ENCODE measurements at places on chromosomes 4 and X.

- no peak for DNase-seq
Observed at GRCh38 chrX:47644557-47645091, 5.7 kb downstream of the ELK1 start.

GRCh38 chr4:110637408-110638088 is 14.7 kb upstream of the PITX2 start:
- no peak for DNase-seq

DNA sequence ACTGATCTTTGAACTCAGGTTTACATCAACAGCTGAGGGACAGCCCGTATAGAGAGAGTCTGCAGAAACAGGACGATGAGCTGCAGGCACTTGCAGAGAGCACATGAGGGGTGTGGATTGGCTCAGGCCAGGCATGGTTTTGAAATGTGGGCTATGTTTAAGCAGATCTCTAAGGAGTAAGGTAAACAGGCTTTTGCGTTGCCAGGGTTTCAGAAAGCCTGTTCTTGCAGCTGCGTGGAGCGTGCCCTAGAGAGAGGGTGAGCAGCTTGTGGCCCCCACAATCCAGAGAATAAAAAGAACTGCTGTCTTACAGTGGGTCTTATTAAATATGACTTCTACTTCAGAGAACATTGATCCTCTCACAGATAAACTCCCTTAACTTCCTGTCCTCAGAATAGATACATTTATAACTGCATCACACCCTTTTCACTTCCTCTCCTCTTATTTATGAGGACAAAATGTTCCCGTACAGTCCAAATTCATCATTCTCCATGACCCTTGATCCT is 64.1 kb downstream of the TMA16 start:
- peak; percentile 67 for DNase-seq

DNA sequence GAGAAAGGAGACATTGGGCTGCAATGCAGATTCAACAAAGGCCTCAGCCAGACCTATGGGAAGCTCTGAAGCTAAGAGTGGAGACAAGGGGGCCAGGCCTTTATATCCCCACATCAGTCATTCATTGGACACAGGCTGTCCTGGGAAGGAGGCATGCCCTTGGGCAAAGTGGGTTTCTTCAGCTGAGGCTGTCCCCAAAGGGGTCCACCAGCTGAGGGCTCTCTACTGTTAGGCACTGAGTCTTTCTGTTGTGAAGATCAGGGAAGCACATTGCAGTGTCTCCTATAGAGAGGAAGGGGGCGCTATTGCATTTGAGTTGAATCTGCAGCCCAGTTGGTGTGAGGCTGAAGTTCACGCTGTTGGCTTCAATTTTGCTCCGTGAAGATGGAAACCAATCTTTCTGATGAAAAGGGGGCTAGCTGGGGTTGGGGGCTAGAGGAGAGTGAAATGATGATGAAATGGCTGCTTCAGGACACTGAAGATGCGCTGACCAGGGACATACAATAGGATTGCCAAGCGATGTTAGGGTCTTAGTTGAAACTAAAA is 48.0 kb downstream of the SLC25A5 start:
- DNase-seq: no peak

DNA sequence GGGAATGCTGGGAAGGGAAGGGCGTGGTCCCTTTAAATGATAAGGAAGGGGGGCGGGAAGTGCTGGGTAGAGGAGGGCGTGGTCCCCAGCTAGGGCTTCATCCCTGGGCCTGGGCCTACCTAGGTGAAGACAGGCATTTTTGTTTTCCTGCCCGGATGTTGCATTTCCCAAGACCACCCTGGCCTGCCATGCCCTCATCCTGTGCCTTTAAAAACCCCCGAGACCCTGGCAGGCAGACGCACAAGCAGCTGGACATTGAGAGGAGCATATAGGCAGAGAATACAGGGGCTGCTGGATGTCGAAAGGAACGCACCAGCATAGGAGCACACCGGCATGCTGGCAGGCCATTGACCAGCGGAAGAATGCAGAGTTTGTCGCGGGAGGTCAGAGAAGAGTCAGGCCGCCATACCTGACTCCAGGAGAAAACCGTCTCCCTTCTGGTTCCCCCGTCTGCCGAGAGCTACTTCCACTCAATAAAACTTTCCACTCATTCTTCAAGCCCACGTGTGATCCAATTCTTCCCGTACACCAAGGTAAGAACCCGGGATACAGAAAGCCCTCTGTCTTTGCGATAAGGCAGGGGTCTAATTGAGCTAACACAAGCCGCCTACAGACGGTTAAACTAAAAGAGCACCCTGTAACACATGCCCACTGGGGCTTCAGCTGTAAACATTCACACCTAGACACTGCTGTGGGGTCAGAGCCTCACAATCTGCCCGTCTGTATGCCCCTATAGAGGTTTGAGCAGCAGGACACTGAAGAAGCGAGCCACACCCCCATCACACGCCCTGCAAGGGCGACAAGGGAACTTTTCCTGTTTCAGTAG is 2.9 kb upstream of the AGA start:
- no peak for DNase-seq

- no peak for DNase-seq
Observed at GRCh38 chr4:40369437-40370274, 34.5 kb downstream of the CHRNA9 start.

DNA sequence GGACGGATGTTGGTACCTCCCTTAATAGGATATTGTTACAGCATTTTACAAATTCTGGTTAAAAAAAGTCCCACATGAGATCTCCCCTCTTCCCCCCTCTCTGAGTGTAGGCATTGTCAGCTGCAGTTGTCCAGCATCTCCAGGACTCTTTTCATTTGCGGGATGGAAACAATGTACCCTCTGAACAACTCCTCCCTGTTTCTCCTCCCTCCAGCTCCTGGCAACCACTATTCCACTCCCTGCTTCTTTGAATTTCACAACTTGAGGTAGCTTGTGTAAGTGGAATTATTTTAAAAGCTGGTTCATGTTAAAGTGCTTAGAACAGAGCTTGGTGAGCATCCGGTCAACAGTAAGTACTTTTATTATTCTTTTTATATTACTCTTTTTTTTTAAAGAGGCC is 69.8 kb downstream of the TBL1X start:
- no peak for DNase-seq

DNA sequence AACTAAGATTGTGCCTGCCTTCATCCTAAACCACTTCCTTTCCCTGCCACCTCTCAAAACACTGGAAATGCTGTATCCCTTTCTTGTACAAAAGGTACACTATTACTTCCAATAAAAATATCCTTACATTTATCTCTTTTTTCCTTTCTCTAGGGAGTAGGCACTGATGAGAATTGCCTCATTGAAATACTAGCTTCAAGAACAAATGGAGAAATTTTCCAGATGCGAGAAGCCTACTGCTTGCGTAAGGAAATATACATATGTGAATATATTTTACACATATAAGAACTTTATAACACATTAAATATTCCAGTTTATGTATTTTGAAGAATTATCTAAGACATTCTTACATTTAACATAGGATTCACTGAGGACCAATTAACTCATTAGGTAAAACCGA is 71.7 kb downstream of the ANXA10 start:
- no peak for DNase-seq

- no peak for DNase-seq
Observed at GRCh38 chr4:183783991-183784553, 121.0 kb upstream of the STOX2 start.

DNA sequence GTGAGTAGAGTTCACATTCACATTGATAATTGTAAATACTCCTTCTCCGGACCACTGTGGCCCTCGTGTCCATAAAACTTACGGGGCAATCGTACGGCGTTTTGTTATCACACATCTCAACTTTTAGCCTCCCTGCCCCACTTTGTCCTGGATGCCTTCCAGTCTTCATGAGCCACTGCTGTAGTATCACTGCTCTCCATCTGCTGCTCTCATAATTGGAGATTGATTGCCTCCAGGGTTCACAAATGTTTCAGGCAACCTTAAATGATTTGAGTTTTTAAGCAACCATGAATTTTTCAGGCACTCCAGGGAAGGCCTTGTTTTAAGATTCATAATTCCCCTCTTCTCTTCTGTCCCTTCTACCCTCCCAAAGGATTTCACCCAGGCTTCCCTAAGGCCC is 28.4 kb downstream of the ALPK1 start:
- DNase-seq: no peak

DNA sequence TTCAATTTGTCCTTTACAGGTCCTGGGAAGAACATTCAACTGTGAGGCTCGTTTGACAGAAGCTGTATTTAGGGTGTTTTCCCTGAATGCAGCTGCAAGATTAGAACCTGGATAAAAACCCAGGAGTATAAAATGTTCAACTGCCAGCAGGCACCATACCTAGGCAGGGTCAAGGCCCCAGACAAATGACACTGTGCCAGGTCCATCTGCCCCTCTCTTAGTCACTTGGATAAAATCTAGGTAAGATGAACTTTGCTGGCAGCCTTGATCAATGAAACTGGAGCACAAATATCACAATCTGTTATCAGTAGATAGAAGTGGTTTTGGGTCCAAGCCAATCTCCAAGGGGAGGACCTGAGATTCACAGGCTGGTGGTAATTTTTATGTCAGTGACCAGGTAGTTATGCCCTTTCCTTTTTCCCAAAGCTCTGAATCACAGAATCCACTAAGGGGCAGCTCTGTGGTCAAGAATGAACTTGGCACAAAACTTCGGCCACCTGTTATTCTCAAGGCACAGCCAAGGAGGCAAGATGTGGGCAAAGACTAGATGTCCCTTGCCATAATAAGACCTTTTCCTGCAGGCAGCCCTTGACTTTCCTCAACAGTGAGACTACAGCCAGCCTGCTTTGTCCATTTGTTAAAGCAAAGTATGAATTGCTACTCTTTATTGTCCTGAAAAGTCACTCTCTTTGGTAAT is 501.0 kb downstream of the PPARGC1A start:
- no peak for DNase-seq
